Stimulated activated CD4-positive, alpha-beta T cell treated with anti-CD3 and anti-CD28 coated beads, Interleukin-4, amount 100 ng/mL, for 24 hours (primary cell): ENCODE measurements at places on chromosomes 3 and 15.

DNA sequence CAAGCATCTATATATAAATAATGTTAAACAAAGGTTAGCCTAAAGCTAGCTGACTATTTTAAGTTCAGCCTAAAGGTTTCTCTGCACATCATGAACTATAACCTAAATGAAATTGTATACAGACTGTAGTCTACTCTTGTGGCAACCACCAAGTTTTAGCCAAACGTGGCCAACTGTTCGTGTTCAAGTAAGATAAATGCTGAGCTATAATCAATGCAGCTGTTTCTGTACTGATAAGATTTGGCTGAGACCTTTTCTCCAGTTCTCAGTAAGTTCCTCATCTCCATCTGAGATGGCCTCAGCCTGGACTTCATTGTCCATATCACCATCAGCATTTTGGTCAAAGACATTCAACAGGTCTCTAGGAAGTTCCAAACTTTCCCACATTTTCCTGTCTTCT lies 43.7 kb upstream of the IGSF10 start:
- no peak for DNase-seq

DNA sequence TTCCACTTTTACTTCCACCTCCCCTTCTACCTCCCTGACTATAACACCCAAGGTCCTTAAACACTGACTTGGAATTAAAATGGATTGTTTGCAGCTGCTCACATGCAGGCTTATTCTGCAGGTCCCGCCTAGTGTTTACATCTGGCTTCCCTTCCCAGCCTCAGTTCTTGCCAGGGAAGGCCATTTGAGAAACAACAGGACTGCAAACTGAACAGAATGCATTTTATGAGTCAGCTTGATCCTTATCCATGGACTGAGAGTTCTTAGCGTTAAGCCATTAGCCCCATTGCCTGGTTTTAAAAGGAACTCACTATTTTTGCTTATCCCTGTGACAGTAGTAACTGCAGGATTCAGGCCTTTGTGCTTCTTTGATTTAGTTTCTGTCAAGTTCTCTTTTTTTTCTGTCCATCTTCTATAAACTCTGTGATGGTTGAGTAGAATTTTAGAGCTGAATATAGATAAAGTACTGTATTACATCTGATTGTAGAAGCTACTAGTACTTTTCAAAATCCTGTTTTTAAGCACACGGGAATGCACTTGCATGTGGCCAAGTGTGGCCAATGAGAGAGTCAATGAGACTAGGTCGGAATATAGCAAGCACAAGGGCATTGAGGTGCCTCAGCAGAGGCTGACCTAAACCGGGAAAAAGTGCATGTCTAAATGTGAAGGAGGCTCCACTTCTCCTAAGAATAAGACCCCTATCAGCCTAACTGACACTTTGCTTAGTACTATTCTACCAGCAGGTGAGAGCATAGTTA lies 106.4 kb downstream of the TUSC7 start:
- no peak for DNase-seq

GRCh38 chr15:66775127-66776105 lies 73.4 kb downstream of the SMAD6 start:
- no peak for DNase-seq

GRCh38 chr3:30661098-30661873 lies 54.9 kb downstream of the TGFBR2 start:
- peak; percentile 48 for DNase-seq

DNA sequence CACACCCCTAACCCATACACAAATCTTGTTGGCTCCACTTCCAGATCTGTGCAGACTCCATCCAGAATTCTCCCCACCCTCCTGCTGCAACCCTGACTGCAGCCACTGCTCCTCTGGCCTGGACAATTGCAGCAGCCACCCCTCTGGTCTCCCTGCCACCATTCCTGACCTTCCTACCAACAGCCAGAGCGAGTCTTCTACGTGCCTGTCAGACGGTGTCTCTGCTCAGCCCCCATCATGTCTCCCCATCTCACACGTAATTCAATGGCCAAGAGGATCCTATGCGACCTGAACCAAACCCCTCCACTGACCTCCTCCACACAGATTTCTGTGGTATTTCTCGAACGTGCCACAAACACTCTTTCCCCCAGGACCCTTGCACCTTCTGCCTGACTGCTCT lies 103.3 kb downstream of the TPRA1 start:
- DNase-seq = no peak

GRCh38 chr3:126573492-126574117 lies 14.9 kb upstream of the C3orf22 start:
- DNase-seq = no peak

DNA sequence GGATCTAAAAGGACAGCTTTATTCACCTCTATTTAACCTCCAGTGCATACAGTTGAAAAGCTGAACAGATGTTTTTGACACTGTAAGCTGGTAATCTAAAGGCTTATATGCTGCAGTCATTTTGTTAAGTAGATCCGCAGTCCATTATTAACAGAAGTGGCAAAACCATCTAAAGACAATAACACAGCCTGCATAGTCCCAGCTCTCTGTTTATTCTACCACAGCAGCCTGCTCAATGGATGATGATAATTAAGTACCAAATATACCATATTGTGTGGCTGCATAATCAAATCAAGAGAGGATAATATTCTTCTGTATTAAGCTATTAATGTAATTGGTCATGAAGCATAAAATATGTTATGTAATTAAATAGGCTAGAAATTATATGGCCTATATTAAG lies 207.1 kb downstream of the MEIS2 start:
- DNase-seq = no peak

DNA sequence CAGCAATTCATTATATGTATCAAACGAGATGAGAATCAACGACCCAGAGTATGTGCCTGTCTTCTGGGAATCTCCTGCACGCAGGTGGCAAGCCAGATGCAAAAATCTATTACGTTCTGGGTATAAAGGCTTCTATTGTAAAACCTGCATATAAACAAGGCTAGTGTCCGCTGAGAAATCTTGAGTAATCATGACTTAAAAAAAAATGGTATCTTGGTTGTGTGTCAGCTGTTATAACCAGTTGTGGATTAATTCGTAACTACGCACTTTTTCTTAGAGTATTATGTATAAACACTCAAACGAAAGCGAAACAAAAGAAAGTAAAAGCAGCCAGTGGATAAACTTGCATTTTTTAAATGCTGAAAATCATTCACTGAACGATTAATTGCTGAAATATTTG lies 509.1 kb downstream of the RSL24D1 start:
- no peak for DNase-seq

DNA sequence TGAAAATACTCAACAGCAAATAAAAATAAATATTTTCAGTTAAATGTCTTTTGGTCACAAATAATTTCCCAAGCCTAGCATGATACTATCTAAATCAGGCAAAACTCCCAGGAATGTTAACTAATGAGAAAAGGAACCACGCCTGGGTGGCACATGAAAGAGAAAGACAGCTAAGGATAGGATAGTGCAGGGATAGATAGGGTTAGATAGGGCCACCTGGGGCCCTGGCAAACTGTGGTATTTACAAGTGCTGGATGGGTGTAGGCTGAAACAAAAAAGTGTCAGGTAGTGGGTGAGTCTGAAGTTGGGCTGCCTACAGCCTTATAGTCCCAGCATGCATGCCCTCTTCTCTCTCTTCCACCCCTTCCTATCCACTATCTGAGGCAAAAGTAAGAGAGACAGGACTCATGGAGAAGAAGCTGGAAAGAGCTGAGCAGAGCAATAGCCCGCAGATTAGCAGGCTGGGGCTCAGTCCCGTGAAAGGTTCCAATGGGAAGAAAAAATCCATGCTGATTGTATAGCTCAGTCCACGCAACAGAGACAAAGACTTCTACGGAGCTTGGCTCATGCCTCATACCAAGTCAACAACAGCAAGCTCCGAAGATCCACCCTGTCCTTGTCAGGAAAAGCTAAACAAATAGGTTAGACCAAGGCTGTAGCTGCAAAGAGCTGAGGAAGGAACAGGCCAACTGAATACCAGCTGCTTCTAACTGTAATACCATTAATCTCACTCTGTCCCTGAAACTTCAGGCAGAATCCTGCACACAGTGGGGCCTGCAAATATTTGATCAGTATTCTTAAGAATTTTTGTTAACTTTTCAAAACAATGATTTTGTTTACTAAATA lies 342.1 kb upstream of the ATP11B start:
- DNase-seq = no peak

GRCh38 chr3:170949211-170949610 lies 40.8 kb upstream of the EIF5A2 start:
- DNase-seq = no peak

DNA sequence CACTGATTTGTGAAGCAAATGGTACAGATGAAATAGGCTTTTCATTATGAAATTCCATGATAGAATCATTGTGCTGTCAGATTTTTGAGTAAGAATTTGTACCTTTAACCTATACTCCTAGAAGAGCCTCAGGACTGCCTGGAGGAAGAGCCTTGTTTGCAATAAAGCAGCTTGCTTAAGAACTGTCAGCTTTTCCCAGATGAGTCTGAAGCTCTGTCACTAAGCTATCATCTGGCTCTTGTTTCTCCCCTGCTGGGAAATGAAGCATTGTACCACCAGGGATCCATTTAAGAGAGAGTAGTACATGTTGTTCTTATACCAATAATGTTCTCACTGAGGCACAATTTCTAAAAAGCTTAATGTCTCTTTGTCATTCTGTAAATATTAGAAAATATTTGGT lies 85.1 kb upstream of the FLNB start:
- DNase-seq = no peak

DNA sequence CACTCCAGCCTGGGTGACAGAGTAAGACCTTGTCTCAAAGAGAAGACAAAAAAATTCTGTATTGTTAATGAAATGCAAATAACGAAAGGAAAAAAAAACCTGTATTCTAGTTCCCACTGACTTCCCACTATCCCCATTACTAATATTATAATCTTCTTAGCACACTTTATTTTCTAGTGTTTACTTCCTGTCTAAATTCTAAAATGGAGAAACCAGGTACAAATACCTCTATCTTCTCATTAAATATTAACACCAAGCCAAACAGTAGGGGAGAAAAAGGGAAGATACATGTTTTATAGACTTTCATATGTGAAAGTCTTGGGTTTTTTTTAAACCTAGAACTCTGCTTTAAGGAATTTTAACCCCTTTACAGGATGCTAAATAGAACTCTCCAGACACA lies 55.3 kb upstream of the PLXND1 start:
- DNase-seq = no peak

GRCh38 chr15:93501946-93502345 lies 412.9 kb upstream of the RGMA start:
- no peak for DNase-seq

GRCh38 chr3:12952343-12953200 lies 111.2 kb upstream of the RPL32 start:
- no peak for DNase-seq

DNA sequence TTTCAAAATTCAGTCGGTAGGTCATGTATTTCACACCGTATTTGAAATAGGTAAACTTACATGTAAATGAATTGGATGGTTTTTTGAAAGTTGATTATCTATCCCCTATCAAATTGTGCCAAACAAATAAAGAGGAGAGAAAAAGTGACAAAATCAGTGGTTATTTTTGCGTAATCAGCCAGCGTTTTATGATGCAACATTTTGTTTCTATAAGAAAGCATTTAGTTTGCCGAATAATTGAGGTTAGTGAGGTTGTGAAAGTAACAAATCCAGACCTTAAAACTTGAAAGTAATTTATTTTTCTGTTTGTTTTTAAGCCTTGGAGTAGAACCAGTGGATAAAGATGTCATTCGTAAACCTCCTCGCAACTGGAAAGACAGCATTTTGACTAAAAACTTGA lies 29.3 kb downstream of the ASTE1 start:
- no peak for DNase-seq

DNA sequence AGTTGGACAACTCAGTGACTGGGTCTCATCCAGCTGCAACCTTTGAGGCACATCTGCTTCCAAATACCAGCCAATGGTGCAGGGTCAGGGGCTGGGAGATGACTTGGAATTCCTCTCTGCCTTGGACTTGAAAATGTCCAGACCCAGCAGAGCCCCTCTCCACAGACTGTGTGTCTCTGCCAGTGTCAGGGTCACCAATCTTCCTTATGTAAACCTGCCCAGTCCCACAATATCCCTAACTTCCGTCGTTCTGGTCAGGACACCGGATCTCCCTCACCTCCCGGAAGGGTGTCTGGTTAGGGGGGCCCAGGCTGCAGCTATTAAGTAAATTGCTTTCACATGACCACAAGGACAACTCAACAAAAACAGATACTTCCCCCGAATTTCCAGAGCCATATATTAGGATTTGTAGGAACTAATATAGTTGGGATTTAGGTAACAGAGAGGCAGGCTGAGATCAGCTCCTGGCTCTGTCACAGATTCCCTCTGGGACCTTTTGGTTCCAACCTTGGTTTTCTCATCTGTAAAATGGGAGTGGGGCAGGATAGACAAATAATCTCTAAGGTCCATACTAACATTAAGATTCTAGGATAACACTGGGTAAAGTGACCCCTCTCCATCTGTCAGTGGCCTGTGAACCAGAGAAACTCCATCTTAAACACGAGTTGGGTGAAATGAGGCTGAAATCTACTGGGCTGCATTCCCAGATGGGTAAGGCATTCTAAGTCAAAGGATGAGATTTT lies 30.8 kb downstream of the IGDCC3 start:
- DNase-seq = no peak

GRCh38 chr3:134350861-134351311 lies 23.4 kb downstream of the AMOTL2 start:
- no peak for DNase-seq

DNA sequence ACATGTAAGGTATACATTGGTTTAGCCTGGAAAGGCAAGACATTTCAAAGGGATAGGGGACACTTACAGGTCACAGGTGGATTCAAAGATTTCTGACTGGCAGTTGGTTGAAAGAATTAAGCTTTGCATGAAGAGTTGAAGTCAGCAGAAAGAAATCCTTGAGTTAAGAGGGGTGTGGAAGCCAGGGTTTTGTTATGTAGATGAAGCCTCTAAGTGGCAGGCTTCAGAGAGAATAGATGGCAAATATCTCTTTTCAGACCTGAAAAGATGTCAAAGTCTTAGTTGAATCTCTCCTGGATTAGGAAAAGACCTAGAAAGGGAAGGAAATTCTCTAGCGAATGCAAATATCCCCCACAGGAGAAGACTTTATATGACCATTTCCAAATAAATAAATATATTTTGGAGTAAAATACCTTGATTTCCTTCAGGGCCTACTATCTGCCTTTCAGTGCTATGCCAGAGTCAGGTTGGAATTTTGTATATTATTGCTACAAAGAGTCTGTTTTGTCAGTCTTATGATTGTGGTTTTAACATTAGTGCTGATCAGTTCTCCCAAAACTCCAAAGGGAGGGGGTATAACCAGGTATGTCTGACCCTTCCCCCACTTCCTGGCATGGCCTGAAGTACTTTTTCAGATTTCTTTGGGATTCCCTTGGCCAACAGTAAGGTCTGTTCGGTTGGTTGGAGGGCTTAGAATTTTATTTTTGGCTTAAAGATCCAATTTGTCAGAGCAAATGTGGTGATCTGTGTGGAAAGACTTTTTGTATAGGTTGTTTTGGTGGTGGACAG lies 286.4 kb downstream of the LRTM1 start:
- no peak for DNase-seq

DNA sequence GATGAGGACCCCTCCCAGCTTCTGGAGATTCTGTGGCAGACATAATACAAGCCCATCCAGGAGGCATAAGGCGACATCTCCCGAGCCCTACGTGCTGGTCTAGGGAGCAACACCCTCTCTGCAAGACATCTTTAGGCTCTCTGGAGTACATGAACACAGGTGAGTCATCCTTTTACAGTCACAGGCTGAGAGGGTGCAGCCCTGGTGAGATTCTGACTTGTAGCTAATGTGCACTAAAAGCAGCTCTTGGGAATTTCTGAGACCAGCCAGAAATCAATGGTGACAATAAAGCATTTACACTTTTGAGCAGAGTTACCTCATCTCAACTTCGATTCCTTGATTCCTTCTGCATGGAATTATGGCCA lies 131.1 kb downstream of the XXYLT1 start:
- no peak for DNase-seq

GRCh38 chr15:62591842-62592838 lies 427.1 kb upstream of the C2CD4B start:
- DNase-seq = no peak
